Stimulated activated CD8-positive, alpha-beta memory T cell treated with anti-CD3 and anti-CD28 coated beads, Interleukin-4, amount 100 ng/mL, for 1 hour (primary cell): ENCODE measurements at places on chromosomes 4 and X.

DNA sequence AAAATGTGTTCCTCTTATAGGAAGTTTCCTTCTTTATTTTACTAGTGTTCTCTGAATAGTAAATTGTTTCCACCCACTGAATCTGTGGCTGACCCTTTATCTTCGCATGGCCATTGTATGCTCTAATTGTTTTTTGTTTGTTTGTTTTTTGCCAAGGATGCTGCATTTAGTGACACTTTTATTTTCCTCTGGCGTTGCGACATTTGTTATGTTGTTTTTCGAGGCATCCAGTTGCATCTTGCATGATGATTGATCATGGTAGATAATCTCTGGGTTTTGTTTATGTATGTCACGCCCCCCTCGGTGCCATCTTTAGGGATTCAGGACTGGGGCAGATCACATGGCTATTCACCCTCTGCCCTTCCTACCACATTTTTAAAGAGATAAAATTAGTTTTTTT is 2.2 kb downstream of the NMU start:
- no peak for DNase-seq

DNA sequence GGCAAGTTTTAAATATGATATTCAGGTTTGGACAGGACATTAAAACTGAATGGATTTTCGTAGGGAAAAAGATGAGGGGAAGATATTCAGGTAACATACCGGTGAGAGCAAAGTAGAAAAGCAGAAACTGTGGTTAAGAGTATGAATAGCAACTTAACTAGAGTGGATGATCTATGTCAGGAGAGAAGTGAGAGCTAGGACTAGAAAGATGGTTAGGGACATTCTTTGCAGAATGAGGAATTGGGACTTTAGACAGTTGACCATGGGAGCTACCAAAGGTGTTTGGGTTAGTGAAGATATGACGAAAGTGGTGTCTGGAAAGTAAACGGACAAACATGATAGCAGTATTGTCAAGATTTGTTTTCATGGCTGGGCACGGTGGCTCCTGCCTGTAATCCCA is 45.2 kb downstream of the ANXA5 start:
- no peak for DNase-seq

- no peak for DNase-seq
These were observed 132.1 kb downstream of the DIPK2B start for GRCh38 chrX:45068569-45068968.

DNA sequence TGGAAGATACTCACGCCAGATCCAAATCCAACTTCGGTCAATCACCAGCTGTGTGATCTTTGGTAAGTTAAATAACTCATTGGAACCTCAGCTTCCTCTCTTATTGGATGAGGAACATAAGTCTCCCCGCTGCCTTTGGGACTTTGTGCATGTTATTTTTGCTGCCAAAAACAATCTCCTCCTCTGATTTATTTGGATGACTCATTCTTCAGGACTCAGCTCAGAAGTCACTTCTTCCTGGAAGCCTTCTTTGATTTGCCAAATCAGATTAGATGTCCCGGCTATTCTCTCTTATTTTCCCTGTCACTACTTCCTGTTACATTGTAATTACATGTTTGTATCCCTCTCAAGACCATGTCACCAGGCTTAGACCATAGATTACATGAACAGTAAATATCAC is 138.0 kb upstream of the BOD1L1 start:
- no peak for DNase-seq

DNA sequence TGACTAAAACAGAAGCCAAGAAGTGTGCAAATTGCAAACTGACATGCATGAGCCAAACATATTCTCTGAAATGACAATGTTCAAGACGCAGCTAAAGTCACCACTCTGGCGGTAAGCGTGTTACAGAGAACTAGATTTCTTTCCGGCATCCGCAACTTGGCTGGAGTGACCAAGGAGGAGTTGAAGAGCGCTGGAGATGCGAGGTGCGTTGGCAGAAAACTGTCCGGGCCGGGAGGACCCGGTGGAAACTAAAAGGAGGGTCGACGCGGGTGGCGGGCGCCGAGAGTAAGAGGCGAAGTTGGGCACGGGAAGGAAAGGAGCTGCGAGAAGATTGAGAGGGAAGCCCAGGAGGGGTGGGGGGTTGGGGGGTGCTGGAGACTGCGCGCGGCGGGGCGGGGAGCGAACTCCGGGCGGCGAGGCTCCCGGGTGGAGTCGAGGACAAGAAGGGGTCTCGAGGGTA is 807 bp downstream of the SEL1L3 start:
- DNase-seq: no peak

DNA sequence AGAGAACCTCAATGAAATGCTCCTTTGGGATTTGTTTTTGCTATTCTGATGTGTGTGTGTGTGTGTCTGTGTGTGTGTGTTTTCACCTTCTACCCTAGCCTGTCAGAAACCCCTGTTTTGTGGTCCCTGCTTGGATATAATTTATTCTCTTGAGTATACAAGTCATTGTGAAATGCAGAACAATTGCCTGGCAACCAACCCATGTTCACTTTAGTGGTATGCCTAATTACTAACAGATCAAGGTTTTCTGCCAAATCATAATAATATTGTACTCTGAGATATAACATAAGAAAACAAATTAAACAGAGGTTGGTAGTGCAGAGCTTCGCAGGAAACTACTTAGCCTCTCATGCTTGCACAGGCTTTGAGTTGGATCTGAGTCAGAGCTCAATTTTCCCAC is 7.0 kb upstream of the TET2 start:
- DNase-seq: no peak

- no peak for DNase-seq
These were observed 110.2 kb upstream of the ENPEP start for GRCh38 chr4:110365761-110366160.

- DNase-seq: no peak
These were observed 101.4 kb downstream of the FIP1L1 start for GRCh38 chr4:53478671-53479456.

DNA sequence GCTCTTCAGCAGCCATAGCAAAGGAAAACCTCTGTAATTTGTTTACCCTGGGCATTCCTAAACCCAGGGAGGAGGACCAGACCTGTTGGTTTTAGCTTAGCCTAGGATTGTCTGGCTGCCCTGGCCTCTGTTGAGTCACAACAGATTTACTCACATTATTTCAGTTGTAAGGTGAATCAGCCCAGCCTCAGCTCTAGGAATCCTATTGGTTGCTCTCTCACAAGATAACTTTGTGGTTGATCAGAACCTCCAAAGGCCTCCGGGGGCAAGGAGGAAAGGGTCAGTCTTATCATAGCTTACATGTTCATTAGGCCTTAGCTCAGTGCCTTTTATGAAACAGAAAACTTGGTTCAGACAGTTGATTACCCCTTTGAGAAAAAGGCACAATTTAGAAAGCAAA is 41.0 kb downstream of the PDK3 start:
- no peak for DNase-seq

GRCh38 chr4:170057866-170058265 is 31.7 kb upstream of the MFAP3L start:
- DNase-seq: no peak
